ENCODE measurements at places on chromosomes 7 and 10. TPM values are rescaled to one million over a fixed set of nuclear protein-coding genes. Genes with fewer than 3 reads are reported as not detected.
A peak's percentile ranks its signal among the peaks of the same experiment; 100 is the strongest.

DNA sequence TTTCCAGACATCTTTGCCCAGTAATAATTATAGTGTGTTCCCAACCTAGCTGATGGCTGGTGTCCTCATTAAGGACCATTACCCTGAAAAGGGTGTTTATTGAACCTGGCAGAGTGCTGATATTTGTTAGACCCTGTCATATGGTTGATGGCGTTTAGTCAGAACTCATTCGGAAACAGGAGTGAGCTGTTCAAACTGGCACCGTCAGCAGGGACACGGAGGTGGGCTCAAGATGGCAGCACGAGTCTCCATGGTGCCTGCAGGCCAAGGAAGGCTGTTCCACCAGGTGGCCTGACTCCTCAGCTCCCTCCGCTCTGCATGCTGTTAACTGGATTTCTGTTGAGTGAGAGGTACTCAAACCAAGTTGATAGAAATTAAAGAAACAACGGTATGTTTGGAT is 589.1 kb upstream of the MGMT start:
- H3K36me3 ChIP-seq, result no peaks in the 10 kb centered on the region
- no peak overlapping the region for H3K4me3 ChIP-seq
- H3K27me3 ChIP-seq, result no peaks in the 10 kb centered on the region
- no peaks in the 10 kb centered on the region for H3K4me1 ChIP-seq
- no peak overlapping the region for H3K27ac ChIP-seq

GRCh38 chr10:110437761-110438341 is 59.9 kb upstream of the DUSP5 start:
- H3K4me1 ChIP-seq, result peaks cover 4% of the 10 kb centered on the region
- no peak overlapping the region for H3K27ac ChIP-seq
- no peaks in the 10 kb centered on the region for H3K27me3 ChIP-seq
- no peaks in the 10 kb centered on the region for H3K36me3 ChIP-seq
- no peak overlapping the region for H3K4me3 ChIP-seq
- no peak for DNase-seq

DNA sequence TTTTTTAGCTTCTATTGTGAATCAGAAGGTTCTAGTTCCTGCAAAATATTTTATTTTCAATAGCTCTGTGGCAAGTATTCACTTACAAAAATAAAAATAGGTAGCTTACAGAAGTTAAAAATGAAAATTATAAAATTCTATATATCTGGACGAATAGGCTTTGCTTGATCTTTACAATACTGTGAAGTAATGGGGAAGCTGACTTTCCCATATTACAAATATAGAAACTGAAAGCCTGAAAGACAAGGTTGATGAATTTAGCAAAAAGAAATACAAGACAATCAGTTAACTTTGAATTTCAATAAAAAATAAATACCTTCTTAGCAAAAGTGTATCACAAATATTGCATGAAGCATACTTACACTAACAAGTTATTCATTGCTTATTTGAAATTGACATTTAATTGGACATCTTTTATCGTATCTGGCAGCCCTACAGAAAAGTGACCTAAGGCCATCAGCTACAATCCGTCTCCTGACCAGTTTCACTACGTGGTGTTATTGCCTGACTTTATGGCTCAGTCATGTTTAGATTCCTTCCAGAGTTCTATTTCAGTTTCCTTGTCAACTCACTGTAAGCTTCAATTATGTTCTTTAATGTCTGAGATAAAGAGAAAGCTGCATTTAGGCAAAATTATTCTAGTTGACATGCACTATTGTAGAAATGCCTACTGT is 310.5 kb upstream of the HGF start:
- no peaks in the 10 kb centered on the region for H3K4me1 ChIP-seq
- peaks cover 4% of the 10 kb centered on the region for H3K36me3 ChIP-seq
- no peaks in the 10 kb centered on the region for H3K27me3 ChIP-seq

GRCh38 chr7:45973725-45974532 is 52.9 kb upstream of the IGFBP3 start:
- no peak overlapping the region for H3K27ac ChIP-seq
- H3K4me1 ChIP-seq, result peaks cover 15% of the 10 kb centered on the region
- H3K4me3 ChIP-seq, result no peak overlapping the region
- no peaks in the 10 kb centered on the region for H3K27me3 ChIP-seq

DNA sequence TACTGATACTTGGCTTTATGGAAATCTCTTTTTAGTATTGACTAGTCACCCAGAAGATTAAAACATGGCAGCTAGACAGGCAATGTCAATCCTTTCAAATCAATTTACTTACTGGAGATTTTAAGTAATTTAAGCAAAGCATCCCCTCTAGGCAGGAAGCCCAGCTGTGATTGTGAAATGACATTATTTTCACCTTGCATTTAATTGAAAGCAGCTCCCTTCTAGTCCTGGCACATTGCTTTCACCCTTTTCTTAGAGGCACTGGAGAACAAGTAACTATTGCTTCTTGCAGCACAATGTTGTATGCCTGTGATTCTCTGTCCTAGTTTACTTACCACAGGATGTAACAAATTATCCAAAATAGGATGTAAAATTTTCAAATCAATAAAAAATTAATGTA is 13.3 kb downstream of the ST7 start:
- H3K27ac ChIP-seq, result no peak overlapping the region
- no peak for DNase-seq
- H3K27me3 ChIP-seq, result no peaks in the 10 kb centered on the region
- no peak overlapping the region for H3K4me3 ChIP-seq
- peaks cover 2% of the 10 kb centered on the region for H3K4me1 ChIP-seq

- peaks cover 4% of the 10 kb centered on the region for H3K27me3 ChIP-seq
- H3K27ac ChIP-seq, result no peak overlapping the region
- no peak overlapping the region for H3K4me3 ChIP-seq
- H3K36me3 ChIP-seq, result no peaks in the 10 kb centered on the region
- no peaks in the 10 kb centered on the region for H3K4me1 ChIP-seq
Measured at GRCh38 chr7:50315739-50316671, 11.5 kb downstream of the IKZF1 start.

- no peak overlapping the region for H3K4me3 ChIP-seq
- H3K4me1 ChIP-seq, result peaks cover 2% of the 10 kb centered on the region
- H3K36me3 ChIP-seq, result no peaks in the 10 kb centered on the region
- H3K27ac ChIP-seq, result no peak overlapping the region
- H3K27me3 ChIP-seq, result no peaks in the 10 kb centered on the region
Measured at GRCh38 chr10:20013991-20014750, 197.9 kb downstream of the PLXDC2 start.

DNA sequence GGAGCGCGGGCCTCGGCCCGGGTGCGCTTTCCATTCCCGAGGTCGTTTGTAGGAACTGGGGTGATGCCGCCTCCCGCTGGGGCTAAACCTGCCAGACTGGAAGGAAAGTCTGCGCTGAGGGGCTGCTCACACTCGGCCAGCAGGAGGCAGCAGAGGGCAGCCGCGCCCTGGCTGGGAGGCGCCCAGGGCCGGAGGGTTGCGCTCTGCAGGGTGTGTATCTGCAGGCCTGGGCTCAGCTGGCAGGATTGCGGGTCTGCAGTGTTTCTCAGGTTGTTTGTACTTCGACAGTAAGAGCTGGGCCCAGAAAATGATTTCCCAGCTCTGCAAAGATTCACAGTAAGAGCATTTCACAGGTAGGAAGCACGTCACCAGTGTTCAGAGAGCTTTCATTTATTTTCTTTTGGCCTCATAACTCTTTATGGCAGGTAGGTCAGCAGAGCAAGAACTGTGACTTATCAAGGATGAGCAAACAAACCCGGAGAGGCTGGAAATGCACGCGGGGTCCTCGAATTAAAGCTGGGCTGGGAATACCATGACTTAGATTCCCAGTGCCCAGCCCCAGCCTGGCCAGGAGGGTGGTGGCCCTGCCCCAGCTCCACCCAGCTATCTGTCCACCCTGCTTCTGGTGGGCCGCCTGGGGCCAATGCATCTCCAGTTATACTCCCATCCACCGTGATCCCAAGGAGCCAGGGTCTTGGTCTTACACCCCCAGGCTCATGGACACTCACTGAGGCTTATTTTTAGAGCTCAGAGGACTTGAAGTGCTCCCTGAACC is 15.2 kb upstream of the PPP2R2D start:
- H3K36me3 ChIP-seq, result no peaks in the 10 kb centered on the region
- H3K4me3 ChIP-seq, result no peak overlapping the region
- no peak overlapping the region for H3K27ac ChIP-seq
- peak; percentile 39 for DNase-seq
- no peaks in the 10 kb centered on the region for H3K4me1 ChIP-seq

DNA sequence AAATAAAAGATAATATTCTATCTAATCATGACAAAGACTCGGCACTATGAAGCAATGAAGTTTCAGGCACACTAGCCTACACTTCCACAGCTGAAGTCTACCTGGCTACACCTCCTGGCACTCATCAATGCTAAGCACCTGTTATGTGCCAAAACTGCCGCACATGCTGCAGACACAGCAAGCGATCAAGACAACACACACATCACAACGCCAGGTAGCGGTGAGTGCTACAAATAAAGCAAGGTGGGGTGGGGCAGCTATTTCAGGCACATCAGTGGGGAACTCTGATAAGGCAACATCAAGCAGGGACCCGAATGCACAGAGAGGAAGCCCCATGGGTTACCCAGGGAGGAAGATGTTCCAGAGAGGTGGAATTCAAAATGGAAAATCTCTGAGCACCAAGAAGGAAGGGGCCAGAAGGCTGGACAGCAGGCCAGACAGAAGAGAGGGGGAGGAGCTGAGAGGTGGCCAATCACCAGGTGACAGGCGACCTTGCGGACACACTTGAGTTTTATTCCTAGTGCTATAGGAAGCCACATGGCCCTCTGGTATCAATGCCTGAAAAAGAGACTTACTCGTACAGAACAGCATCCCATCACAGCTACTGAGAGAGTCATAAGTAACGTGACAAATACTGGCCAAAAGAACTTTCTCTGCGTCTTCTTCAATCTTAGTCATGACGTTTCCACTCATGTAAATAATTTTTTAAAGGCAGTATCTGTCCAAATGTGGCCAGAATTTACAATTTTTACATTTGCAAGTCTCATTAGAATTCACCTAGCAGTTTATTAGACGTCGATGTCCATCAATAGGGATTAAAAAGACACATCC is 8.0 kb downstream of the PSAP start:
- no peak overlapping the region for H3K4me3 ChIP-seq
- H3K36me3 ChIP-seq, result peaks cover 2% of the 10 kb centered on the region
- peaks cover 10% of the 10 kb centered on the region for H3K4me1 ChIP-seq
- H3K27ac ChIP-seq, result no peak overlapping the region

DNA sequence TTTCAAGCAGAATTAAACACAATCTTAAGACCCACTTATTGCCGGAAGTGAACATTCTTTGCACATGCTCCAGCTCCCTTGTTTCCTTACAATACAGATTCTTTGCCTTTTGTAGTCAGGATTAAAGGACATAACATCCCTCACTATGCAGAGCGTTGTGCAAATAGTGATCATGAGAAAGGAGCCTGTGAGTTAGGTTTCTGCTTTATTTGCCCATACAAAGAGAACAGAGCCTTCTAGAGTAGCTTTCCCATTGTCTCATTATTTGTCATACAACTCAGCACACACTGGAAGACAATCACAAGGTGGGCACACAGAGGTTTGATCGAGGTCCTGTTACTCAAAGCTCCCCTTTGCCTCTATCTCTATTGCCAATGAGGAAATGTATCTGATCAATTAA is 48.2 kb upstream of the WDR11 start:
- H3K4me3 ChIP-seq, result no peak overlapping the region
- H3K36me3 ChIP-seq, result no peaks in the 10 kb centered on the region
- no peak overlapping the region for H3K27ac ChIP-seq
- DNase-seq, result no peak

GRCh38 chr7:133602291-133602690 is 349.4 kb downstream of the EXOC4 start:
- DNase-seq, result peak; percentile 69
- H3K27ac ChIP-seq, result no peak overlapping the region
- H3K27me3 ChIP-seq, result no peaks in the 10 kb centered on the region
- H3K36me3 ChIP-seq, result no peaks in the 10 kb centered on the region

GRCh38 chr7:116988363-116988989 is 35.2 kb downstream of the ST7 start:
- H3K4me3 ChIP-seq, result no peak overlapping the region
- H3K4me1 ChIP-seq, result no peaks in the 10 kb centered on the region
- H3K36me3 ChIP-seq, result 0 out of 2 replicates have a peak, but pooled peaks cover 1% of the 10 kb centered on the region
- no peak overlapping the region for H3K27ac ChIP-seq

DNA sequence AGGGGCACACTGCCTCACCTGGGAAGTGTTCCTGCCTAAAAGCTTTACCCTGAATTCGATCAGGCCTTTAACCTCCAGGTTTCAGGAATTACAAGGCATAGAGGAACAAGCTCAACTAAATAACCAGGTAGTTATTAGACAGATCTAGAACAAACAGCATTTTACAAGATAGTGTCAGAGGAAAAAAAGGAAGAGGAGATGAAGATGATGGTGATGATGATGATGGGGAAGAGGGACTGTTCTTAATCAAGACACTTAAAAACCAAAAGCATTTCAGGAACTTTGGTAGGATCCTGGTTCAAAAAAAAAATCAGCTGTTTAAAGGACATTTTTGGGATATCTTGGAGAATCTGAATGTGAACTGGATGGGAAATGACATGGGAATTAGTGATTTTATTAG is 11.5 kb downstream of the RBM17 start:
- H3K36me3 ChIP-seq, result peaks cover 19% of the 10 kb centered on the region
- no peaks in the 10 kb centered on the region for H3K27me3 ChIP-seq
- no peak overlapping the region for H3K27ac ChIP-seq
- no peaks in the 10 kb centered on the region for H3K4me1 ChIP-seq
- no peak for DNase-seq
- no peak overlapping the region for H3K4me3 ChIP-seq

- no peaks in the 10 kb centered on the region for H3K27me3 ChIP-seq
- H3K36me3 ChIP-seq, result no peaks in the 10 kb centered on the region
- H3K4me3 ChIP-seq, result peak overlapping the region; percentile 63
- DNase-seq, result peak; percentile 64
- H3K4me1 ChIP-seq, result no peaks in the 10 kb centered on the region
Measured at GRCh38 chr10:50624866-50625501, 1.2 kb upstream of the SGMS1 start.

DNA sequence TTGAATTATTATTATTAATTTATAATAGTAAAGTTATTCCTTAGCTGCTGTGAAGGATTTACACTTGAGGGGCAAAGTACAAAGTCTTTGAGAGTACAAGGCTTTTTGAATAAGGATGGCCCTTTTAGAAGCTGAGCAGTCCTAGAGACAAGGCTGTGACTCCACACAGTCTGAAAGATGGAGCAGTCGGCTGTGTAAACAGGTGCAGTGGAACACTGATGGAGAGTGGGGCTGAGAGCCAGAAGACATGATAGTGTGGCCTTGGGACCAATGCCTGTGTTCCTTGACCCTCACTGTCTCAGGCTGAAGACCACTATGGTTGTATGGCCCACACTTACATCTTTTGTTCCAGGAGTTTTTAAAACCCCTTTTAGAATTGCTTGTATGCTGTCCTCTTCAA is 311.2 kb upstream of the PHF14 start:
- DNase-seq, result no peak
- H3K4me1 ChIP-seq, result no peaks in the 10 kb centered on the region
- no peaks in the 10 kb centered on the region for H3K27me3 ChIP-seq
- H3K36me3 ChIP-seq, result no peaks in the 10 kb centered on the region

GRCh38 chr7:36884351-36884750 is 160.1 kb upstream of the AOAH start:
- H3K4me1 ChIP-seq, result no peaks in the 10 kb centered on the region
- no peak overlapping the region for H3K4me3 ChIP-seq
- H3K27me3 ChIP-seq, result no peaks in the 10 kb centered on the region
- no peaks in the 10 kb centered on the region for H3K36me3 ChIP-seq
- DNase-seq, result no peak

GRCh38 chr7:111873963-111874690 is 311.8 kb upstream of the IMMP2L start:
- H3K27me3 ChIP-seq, result no peaks in the 10 kb centered on the region
- peaks cover 4% of the 10 kb centered on the region for H3K36me3 ChIP-seq
- no peak overlapping the region for H3K4me3 ChIP-seq
- DNase-seq, result peak; percentile 42
- H3K27ac ChIP-seq, result no peak overlapping the region

VWDE gene
- total RNA-seq, result 0.18 TPM

PRKAR2B gene
- 8.1 TPM for total RNA-seq

BEND7 gene
- total RNA-seq, result 3.1 TPM

GBX1 gene
- total RNA-seq, result not detected

FAM25A gene
- total RNA-seq, result not detected

Measured in IMR-90 (cell line).